Spleen (tissue), 13 donors: ENCODE measurements at places on chromosomes 12 and 14. TPM values are rescaled to one million over a fixed set of nuclear protein-coding genes. Genes with fewer than 3 reads are reported as not detected.

GRCh38 chr12:98354520-98355035 lies 160.8 kb upstream of the TMPO start:
- H3K27ac ChIP-seq: no peak overlapping the region
- no peaks in the 10 kb centered on the region for H3K4me1 ChIP-seq
- H3K36me3 ChIP-seq: no peaks in the 10 kb centered on the region
- H3K27me3 ChIP-seq: no peaks in the 10 kb centered on the region
- no peak for DNase-seq

The P2RX2 gene
- total RNA-seq: 1.3 TPM

The OTOGL gene
- total RNA-seq: 0.88 TPM

The INSM2 gene
- total RNA-seq: 0.52 TPM

DNA sequence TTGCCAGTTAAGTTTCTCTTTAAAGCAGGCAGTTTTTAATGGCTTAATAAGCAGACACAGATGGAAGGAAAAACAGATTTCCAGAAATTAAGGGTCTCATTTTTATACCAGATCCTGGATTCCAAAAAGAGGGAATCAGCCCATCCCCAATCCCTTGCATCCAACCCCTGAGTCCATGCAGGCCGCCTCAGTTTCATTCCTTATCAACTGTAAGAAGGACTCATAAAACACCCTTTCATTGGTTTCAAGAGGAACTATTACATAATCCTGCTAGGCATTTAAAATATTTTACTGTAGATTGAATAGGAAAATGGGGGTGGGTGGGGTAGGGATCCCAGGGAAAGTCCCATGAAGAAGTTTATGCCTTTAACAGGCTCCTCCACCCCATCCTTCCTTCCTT lies 9.4 kb downstream of the CCDC184 start:
- H3K4me3 ChIP-seq: no peak overlapping the region
- DNase-seq: no peak
- no peaks in the 10 kb centered on the region for H3K36me3 ChIP-seq
- H3K4me1 ChIP-seq: peaks cover 8% of the 10 kb centered on the region
- no peak overlapping the region for H3K27ac ChIP-seq
